ENCODE measurements at places on chromosomes 11 and 22.
A peak's percentile ranks its signal among the peaks of the same experiment; 100 is the strongest.

GRCh38 chr22:41579297-41579996 lies 10.2 kb downstream of the PMM1 start:
- no peak for DNase-seq

- DNase-seq: no peak
These were observed 269.3 kb upstream of the PITPNB start for GRCh38 chr22:28188178-28188879.

- no peak for DNase-seq
These were observed 6.8 kb upstream of the HMBS start for GRCh38 chr11:119077839-119078238.

- no peak for DNase-seq
These were observed 1.4 kb upstream of the SERPINH1 start for GRCh38 chr11:75560644-75561043.

DNA sequence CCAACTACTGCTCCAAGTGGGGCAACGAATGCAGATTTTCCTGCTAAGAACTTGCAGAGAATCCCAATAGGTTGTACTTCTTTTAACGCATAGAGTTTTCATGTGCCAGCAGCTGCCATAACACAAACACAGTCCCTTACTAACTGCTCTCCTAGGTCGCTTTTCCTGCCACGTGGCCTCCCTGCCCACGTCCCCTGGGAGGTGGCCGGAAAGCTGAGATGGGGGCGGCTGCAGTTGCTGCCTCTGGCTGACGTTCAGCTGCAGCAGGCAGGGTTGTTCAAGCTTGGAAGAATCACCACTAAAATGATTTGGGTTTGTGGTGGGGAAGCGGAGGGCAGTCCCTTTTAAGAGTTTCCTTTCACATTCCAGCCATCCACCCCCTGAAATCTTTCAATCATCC lies 39.3 kb downstream of the ZNF202 start:
- no peak for DNase-seq

DNA sequence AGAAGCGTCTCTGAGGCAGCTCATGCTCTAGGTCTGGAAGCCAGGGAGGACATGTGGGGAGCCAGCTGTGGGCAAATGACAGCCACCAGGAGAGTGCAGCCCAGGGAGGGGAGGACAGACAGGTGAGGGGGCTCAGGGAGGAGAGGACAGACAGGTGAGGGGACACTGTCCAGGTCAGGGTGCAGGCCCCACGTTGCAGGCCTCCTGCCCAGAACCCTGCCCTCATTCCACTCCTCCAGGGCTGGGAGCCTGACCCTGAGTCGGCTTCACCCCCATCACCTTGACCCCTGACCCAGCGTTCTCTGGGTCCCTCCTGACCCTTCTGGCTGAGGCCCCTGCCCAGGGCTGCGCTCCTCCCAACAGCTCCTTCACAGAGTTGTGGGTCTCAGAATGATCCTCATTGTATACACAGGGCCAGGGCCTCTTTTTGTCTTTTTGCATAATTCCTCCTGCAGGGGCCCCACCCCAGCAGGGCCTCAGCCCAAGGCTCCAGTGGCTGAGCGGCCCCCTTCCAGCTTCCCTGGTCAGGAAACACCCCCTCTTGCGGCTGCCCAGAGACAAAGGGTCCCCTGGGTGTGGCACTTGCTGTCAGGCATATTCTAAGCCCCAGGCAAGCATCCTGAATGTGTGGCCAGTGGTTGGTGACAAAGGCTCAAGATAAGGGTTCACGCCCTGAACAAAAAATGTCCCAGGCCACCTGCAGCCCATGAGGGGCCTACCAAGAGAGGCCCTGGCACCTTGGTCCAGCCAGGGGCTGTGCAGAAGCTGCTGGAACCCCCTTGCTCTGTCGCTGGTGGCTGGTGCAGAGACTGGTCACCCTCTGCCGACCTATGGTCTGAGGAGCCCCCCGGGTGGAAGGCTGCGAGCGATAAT lies 853.0 kb downstream of the BRD1 start:
- no peak for DNase-seq

- DNase-seq: no peak
These were observed 352.3 kb upstream of the B3GAT1 start for GRCh38 chr11:134764367-134764766.

DNA sequence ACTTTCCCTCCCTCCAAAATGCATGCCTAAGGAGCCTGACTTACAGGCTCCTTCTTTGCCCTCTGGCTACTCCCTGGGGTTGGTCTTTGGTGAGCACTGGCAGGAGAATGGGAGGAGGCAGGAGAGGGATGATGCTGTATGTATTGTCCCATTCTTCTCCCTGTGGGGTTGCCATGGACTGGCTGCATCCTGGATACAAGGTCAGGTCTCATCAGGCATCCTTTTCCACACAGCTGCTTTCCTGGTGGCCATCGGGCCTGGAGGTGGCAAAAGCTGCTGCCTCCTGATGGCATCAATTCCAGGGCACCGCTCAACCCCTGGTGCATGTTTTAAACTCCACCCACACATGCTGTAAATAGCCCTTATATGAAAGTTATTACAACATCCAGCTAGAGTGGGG lies 257.2 kb downstream of the ETS1 start:
- DNase-seq: no peak

- no peak for DNase-seq
These were observed 25.8 kb downstream of the DDIAS start for GRCh38 chr11:82927264-82927880.

DNA sequence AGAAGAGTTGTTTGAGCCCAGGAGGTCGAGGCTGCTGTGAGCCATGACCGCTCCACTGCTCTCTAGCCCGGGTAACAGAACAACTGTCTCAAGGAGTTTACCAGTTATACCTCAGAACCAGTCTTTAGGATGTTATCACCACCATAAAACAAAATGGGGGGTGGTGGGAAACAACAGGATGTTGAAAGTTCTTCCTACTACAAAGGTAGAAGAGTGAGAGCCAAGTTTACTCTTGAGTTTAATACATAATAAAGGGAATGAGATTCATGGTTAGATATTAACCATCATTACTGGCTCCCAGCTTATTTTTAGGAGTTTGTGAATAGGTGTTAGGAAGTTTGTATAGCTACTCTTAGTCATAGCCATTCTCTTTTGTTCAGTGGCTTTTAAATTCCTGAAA lies 78.8 kb upstream of the HORMAD2 start:
- no peak for DNase-seq

GRCh38 chr11:118877487-118878162 lies 6.1 kb upstream of the CXCR5 start:
- no peak for DNase-seq

DNA sequence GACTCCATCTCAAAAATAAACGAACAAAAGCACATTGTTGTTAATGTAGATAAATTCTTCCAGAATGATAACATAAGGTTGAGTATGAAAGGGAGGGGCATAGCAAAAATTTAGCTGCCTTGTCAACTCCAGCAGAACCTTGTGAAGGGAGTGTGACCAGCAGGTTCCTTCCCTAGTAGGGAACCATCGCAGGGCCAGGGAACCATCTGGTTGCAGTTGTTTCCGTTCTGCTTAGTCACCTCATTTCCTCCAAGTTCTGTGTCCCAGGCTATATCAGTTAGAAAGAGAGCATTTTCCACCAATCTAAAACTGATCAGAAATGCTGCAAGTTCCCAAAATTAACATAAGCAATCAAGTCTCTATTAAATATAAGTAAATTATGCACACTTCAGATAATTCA lies 126.7 kb upstream of the BLID start:
- DNase-seq: no peak

- DNase-seq: no peak
These were observed 300.6 kb downstream of the TBC1D22A start for GRCh38 chr22:47063071-47063509.

- DNase-seq: no peak
These were observed 1.1 kb upstream of the EMID1 start for GRCh38 chr22:29204455-29205183.

- DNase-seq: no peak
These were observed 9.2 kb downstream of the TCF20 start for GRCh38 chr22:42261296-42261695.

DNA sequence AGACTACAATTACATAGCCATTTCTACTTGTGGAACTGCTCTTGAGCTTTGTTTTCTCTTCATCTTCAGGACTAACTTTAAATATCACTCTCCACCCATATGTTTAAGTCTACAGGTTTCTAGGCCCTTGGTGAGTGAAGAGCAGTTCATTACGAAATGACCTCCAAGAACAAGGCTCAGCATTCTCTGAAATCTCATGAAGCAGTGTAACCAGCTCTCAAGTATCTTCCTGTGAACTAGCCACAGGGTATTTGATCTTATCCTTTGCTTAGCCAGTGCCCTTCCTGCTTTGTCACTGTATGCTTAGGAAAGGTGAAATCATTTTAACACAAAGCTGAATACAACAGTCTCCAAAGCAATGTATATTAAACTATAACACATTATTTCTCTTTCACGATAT lies 20.4 kb upstream of the LYVE1 start:
- DNase-seq: no peak

DNA sequence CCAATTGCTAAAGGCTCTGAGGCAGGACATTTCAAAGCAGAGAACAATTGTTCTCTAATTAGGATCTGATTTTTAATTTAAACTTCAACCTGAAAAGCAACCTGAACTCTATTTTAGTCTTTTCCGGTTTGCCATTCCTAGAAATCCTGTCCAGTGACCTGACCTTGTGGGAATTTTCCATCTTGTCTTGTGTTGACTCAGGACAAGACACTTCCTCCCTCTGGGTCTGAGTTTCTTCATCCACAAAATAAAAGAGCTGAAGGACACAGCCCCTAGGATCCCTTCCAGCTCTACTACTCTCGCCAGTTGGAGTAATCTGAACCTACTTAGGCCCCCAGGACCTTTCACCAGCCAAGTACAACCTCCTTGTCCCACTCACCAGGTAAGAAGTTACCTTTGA lies 66.5 kb upstream of the POU2AF1 start:
- DNase-seq: no peak

GRCh38 chr22:39627865-39628562 lies 57.5 kb downstream of the CACNA1I start:
- no peak for DNase-seq

- no peak for DNase-seq
These were observed 26.9 kb downstream of the RASD2 start for GRCh38 chr22:35567351-35568141.

GRCh38 chr11:6202041-6202440 lies 3.0 kb downstream of the OR52W1 start:
- no peak for DNase-seq

DNA sequence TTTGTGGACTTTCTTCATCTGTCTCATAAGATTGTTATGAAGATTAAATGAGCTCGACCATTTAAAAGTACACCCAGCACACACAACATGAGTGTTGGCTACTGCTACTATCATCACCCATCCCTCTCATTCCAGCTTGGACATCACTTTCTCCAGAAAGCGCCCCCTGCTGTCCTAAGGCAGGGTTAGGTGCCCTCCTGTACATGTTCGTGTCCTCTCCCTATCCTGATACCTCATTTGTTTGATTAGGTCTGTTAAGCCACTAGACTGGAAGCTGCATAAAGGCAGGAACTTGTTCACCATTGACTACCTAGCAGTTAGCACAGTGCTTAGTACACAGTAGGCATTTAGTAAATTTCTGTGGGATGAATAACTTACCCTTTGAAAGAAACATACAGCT lies 85.5 kb downstream of the ENTHD1 start:
- DNase-seq: no peak

DNA sequence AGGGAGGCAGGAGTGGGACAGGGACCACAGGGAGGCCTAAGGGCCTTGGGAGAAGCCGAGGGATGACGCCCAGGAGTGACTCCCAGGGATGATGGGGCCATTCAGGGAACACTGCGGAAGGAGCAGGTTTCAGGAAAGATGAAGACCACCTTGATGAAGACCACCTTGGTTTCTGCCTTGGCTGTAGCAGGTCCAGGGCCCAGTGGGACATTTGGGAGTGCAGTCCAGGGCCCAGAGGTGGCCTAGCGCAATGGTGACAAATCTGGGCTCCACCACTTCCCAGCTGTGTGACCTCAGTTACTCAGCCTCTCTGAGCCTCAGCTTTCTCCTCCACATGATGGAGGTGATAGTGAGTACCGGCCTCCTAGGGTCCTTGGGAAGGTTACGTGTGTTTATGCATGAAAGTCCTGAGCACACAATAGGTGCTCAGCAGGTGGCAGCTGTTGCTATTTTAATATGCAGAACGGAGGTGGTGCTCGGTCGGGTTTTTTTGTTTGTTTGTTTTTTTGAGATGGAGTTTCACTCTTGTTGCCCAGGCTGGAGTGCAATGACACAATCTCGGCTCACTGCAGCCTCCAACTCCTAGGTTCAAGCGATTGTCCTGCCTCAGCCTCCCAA lies 770 bp downstream of the TSGA10IP start:
- peak; percentile 27 for DNase-seq

DNA sequence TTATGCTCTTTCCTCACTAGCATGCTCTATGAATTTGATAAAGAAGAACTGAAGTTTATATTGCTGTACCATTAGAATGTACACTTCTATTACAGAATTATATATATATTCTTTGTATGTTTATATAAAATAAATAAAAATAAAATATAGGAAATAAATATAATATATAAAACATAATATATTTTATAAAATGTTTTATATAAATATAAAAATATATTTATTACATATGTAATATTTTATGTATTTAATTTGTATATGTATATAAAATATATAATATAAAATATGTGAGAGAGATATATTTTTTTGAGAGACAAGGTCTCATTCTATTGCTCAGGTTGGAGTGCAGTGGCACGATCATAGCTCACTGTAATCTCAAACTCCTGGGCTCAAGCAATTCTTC lies 18.3 kb upstream of the RTCB start:
- DNase-seq: no peak

DNA sequence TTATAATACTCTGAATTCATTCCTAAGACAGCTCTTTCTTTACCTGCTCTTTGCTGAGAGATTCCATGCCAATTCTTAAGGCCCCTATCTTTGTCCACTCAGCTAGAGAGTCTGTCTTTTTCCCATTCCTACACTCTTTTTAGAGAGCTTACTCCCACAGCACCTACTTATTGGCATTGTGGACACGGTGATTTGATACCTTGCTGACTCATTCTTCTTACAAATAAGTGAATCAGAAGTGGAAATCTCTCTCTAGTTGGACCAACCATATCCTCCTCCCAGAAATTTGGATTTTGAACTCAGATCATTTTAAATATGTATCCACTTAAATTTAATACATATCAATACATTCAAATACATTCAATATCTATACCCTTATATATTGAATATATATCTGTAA lies 32.5 kb upstream of the OR6M1 start:
- no peak for DNase-seq

DNA sequence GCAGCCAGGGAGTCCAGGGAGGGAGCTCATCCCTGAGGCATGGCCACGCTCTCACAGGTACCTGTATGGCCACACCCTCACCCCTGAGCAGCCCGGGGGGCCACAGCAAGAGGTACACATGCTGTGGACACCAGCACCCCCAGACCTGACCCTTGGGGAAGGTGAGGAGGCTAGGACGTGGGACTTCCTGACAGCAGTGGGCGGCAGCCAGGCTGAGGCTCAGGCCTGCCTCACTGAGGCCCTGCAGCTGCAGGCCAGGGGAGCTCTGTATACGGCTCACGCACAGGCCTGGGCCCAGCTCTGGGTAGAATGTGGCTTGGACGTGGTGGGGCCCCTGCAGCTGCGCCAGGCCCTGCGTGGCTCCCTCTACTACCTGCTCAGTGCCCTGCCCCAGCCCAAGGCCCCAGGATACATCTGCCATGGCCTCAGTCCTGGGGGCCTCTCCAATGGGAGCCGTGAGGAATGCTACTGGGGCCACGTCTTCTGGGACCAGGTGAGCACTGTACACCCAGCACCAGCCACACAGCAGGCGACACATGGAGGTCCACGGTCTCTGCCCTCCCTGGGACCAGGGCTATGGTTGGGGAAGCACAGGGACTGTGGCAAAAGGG lies 1.8 kb downstream of the PGGHG start:
- DNase-seq: no peak

GRCh38 chr11:45662665-45663485 lies 2.5 kb downstream of the CHST1 start:
- no peak for DNase-seq
